ENCODE measurements at places on chromosomes 3 and 15.

DNA sequence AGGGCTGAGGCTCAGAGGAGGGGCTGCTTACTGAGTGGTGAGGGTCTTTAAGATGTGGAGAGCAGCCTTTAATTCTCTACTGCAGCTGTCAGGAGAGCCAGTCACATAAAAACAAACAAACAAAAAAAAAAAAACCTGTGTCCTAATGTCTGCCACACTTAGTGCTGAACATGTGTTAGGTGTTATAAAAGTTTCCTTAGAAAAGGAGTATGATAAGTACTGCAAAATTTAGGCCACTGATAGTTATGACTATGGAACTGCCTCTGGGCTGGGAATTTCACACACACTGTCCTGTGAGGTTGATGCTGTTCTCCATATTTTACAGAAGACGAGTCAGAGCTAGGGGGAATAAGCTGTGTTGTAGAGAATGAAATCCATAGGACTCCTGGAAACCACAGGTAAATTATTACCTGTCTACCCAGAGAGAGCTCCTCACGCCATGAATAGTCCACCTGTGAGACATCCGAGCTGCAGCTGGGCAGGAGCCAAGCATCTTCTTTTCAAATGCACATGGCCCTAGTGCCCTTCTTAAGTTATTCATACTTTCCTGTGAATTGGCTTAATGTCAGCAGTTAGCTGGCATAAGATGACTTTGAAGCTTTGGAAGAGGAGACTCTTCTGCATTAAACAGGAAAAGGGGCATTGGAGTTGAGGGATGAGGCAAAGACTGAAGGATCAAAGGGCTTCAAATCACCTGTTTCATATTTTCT, 34.5 kb upstream of the SKOR1 start:
- DNase-seq, result no peak

DNA sequence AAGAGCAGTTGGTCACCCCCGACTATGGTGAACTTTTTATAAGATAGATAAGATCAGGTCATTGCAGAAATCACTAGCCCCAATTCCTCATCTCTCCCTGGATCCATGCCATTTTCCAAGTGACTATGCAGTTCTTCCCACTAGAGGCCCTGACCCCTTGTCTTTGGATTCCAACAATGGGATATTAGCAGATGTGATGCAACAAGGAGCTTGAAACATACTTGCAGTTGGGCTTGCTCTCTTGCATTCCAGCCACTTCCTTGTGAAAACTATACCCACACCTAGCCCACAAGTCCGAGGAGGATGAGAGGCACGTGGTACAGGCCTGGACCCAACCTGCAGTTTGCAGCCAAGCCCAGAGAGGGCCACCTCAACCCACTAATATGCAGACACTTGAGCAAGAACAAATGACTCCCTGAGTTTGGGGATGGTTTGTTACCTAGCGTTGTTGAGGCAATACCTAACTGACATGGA, 60.6 kb downstream of the SUCLG2 start:
- no peak for DNase-seq

DNA sequence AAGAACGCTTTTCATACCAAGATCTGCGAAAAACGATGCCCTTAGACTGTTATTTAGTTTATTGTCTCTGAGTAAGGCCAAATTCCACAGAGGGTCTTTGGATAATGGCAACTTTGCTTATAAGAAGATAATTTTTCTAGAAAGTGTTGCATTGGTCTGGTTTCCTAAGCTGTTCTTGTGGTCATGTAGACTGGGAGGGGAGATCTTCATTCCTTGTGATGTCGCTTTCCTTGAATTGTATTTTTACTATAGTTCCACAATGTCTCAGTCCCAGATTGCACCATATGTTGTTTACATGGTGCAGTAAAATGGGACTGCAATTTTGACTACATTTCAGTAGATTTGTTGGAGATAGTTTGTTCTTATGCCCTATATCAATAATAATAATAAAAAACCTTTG, 28.8 kb upstream of the ST3GAL6 start:
- no peak for DNase-seq

GRCh38 chr3:197088370-197088769, 58.8 kb upstream of the MELTF start:
- no peak for DNase-seq

All from activated CD8-positive, alpha-beta memory T cell treated with anti-CD3 and anti-CD28 coated beads, Interleukin-2, amount 50 U/mL, for 48 hours (primary cell).